Mesothelial cell of epicardium (in vitro differentiated cells): ENCODE measurements at places on chromosomes 16 and 17. TPM values are rescaled to one million over a fixed set of nuclear protein-coding genes. Genes with fewer than 3 reads are reported as not detected.

- DNase-seq = no peak
These were observed 730 bp downstream of the KAT7 start for GRCh38 chr17:49789243-49789578.

DNA sequence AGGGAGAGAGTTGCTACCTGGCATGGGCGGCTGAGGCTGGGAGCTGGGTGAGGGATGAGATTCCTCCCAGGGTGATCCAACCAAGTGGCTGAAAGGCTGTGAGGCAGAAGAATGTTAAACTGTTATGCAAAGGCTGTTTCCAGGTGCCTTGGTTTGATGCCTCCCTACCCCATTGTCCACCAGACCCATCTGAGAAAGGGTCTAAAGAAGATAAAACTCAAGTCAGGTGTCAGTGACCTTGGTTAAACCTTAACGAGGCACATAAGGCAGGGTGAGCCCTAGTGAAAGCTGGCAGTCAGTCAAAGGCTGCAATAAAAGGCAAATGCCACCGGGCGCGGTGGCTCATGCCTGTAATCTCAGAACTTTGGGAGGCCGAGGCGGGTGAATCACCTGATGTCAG, 23.8 kb downstream of the LDHD start:
- DNase-seq = no peak

Gene LGALS9B
- total RNA-seq = not detected in 3 replicates

- no peak for DNase-seq
These were observed 26.2 kb upstream of the NUDT7 start for GRCh38 chr16:77696149-77696548.

DNA sequence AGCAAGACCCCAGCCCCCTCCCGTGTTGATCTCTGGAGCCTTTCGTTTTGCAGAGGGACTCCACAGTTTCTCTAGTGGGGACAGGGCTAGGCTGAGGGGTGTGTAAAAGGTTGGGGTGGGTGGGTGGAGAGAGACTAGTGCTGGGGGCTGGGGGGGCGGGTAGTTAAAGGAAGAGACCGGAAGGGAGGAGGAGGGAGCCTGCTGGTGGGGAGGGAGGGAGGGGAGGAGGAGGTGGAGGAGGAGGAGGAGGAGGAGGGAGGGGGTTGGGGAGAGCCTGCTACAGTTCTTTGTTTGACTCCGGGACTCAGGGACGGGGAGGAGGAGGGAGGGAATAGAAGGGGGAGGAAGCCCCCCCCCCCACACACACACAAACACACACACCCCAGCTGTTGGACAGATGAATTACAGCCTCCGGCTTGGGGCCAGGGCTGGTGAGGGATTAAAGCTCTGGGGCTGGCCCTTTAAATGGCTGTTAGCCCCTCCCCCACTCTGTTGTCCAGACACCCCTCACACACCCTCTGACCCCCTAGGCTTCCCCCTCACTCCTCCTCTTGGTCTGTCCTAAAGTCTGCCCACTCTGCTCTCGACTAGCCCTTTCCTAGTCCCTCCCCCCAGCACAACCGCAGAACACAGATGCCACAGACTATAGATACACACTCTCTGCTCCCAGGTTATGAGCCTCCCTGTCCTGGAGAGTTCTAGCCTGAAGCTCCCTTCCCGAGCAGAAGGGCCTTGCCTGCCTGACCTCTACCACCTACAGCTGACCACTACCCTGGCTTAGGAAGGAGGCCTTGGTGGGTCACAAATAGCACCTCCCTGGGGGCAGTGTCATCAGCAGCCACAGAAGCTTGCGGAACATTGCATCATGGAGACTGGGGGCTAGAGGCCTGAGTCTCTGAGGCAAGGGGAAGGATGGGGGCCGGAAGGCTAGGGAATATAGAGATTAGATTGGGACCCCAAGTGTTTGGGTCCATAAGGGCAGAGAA, 4.4 kb downstream of the KDM6B start:
- DNase-seq = no peak

DNA sequence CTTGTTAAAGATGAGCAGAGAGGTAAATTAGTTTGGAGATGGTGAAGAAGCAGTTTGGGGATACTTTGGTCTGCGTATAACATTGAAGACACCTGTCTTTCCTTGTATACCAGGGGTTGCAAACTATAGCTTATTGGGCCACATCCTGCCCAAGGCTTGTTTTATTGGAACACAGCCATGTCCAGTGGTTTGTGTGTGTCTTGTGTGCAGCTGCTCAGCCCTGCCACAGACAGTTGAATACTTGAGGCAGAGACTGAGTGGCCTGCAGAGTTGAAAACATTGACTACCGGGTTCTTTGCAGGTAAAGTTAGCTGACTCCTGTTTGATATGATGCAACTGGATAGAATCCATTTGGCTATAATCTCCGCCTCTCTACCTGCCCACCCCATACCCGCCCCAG, 224.4 kb downstream of the PRKCA start:
- DNase-seq = no peak

DNA sequence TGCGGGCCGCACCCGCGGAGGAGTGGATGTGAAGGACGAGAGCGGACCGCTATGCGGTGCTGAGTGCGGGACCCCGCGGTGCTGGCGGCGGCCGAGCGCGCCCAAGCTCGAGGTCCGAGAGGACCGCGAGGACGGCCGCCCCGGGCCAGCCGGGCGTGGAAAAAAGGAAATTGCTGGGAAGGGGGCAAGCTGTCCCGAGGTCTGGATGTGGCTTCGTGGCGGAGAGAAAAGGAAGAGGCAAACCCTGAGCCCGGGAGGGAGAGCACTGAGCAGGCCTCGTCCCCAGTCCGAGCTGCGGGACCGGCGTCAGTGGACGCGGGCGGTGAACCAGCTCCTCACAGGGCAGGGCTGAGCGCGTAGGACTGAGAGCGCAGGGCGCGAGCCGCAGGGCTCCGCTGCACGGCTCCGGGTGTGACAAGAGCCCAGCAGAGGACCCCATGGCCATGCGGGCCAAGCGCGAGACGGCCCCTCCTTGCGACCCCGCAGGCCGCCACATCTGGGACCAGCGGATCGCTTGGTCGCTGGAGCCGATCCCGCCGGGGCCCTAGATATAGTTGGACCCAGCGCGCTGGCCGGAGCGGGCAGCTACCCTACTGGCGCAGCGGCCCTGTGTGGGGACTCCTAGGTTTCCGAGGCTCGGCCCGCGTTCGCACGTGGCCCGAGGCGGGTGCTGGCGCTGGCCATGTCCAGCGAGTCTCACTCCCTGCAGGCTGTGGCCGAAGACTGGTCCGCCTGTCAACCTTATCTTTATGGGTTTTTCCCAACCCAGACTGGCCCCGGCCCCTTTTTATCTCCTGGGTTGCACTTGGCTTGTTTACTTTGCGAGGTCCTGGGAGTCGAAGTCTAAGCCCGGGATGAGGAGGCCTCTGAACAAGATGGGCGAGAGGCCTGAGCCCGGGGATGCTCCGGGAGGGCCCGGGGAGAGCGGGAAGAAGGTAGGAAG, 2.4 kb downstream of the TBX4 start:
- no peak for DNase-seq

GRCh38 chr17:52071712-52072111, 86.8 kb downstream of the CA10 start:
- no peak for DNase-seq

DNA sequence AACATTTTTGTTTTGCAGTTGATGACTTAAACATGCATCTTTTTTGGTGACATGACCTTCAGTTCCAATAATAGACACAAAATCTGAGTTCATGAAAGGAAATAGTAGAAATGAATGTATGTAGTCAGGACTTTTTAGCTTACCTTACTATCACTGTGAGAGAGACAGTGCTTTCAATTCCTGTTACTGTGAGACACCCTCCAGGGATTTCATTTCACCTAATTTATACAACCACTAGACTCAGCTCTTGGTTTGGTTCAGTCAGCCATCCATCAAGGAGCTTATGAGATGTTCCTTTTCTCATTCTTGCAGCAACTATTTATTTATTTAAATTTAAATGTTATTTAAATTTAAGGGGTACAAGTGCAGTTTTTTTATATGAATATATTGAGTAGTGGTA, 77.9 kb downstream of the MAP2K4 start:
- no peak for DNase-seq

Gene SPN
- 0.38 to 0.63 TPM (median 0.57 TPM) in 3 replicates for total RNA-seq

GRCh38 chr17:75908201-75908600, 3.5 kb upstream of the MRPL38 start:
- no peak for DNase-seq

- DNase-seq = no peak
These were observed 5.7 kb upstream of the TSPOAP1 start for GRCh38 chr17:58334256-58334655.

GRCh38 chr16:84761448-84762368, 58.1 kb upstream of the CRISPLD2 start:
- DNase-seq = no peak

Gene MYADML2
- not detected in 3 replicates for total RNA-seq

DNA sequence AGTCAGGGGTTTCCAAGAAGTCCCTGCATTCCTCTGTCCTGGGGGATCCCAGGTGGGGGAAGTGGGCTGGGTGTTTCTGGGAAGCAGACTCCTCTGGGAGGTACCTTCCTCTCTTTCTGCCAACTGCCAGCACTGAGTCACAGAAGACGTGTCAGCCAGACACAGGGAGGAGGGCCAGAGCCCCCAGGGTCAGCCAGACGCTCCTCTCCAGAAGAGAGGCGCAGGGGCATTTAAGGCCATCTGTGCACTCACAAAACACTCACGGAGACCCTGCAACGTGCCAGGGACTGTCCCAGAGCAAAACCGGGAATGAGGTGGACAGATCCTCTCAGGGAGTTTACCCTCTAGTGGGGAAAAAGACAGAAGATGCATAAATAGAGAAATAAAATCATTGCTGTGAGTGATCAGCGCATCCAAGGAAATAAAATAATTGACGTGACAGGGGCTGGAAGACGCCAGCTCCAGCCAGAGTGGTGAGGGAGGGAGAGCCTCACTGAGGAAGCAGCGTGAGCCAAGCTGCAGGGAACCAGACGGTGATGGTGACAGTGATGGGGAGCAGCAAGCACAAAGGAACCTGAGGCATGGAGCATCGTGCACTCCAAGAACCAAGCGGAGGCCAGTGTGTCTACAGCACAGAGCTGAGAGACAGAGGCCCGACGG, 105.4 kb downstream of the ZNF423 start:
- DNase-seq = no peak

DNA sequence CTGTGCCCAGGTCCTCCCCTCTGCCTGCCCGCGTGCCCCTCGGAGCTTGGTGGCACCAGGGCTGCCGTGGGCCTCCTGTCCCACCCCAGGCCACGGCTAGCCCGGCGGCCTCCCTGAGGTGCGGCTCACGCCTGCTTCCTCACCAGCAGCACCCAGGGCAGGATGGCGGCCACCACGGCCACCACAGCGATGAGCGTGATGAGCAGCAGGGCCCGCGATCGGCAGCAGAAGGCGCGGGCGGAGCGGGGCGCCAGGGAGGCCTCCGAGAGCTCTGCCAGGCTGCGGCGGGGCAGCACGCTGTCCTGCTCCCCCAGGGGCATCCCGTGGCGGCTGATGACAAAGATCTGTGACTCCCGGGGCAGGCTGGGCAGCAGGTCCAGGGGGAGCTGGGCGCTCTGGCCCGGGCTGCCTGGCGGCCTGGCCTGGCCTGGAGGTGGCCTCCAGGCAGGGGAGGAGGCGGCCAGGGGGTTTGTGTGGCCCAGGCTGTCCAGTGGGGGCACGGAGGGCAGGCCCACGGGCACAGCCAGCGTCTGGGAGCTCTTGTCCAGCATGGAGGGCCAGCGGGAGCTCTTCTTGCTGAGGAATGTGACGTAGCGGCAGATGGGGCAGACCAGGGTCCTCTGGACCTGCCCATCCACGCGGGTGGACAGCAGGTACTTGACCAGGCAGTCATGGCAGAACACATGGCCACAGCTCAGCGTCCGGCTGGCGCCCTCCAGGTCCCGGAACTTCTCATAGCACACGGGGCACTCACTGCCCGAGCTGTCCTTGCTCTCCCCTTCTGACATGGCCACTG, 4.8 kb downstream of the RNF222 start:
- no peak for DNase-seq

Gene DLX3
- 5.2 to 7.7 TPM (median 6.6 TPM) in 3 replicates for total RNA-seq

GRCh38 chr17:2207815-2208515, 95.6 kb downstream of the SMG6 start:
- no peak for DNase-seq
